ENCODE measurements at places on chromosomes 12 and 14.
A peak's percentile ranks its signal among the peaks of the same experiment; 100 is the strongest.

GRCh38 chr14:85438481-85438942 is 91.4 kb upstream of the FLRT2 start:
- no peak for DNase-seq

DNA sequence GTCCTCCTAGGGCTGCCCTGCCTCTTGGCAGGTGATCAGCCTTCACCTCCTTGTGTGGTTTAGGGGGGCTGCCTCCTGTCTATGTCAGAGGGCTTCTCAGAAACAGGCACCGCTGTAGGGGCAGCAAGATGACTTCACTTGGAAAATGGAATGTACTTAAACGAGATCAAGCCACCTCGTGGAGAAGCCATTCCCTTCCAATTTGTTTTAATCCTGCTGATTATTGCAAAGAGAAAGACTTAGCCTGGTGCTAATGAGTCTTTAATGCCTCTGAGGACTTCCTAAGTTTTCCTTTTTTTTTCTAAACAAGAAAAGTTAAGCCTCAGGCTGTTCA is 62.3 kb upstream of the RFLNA start:
- DNase-seq, result no peak

DNA sequence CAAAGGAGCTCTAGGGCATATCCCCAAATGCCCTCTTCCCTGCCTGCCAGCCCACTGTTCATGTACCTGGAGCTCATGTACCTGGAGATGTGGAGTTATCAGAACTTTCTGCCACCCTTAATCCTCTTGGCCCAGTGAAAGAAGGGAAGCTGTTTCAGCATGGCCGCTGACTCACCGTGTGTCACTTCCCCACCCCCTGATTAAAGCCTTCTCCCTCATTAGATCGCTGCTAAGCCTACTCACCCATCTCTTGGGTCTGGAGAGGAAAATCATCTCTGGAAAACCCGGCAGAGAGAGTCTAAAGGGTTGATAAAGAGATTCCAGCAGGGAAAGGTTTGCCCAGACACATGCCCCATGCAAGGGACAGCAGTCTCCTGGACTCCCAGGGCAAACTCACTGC is 4.5 kb upstream of the LTBP2 start:
- no peak for DNase-seq

- peak; percentile 7 for DNase-seq
These were observed 31.9 kb downstream of the GUCY2C start for GRCh38 chr12:14664434-14665023.

DNA sequence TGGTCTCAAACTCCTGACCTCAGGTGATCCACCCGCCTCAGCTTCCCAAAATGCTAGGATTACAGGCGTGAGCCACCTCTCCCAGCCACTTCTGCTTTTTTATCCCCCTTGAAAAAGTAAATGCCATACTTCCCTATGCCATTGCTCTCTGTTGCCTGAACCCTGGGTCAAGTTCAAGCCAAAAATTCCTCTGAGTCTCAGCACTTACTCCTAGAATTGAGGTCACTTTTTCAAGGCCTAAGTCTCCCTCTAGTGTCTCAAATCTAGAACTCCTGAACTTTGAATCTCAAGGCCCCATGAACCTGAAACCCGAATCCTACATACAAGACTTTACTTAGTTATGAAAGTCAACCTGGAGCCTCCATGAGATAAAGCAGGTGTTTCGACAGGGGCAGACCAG is 1.4 kb upstream of the APOBEC1 start:
- no peak for DNase-seq

DNA sequence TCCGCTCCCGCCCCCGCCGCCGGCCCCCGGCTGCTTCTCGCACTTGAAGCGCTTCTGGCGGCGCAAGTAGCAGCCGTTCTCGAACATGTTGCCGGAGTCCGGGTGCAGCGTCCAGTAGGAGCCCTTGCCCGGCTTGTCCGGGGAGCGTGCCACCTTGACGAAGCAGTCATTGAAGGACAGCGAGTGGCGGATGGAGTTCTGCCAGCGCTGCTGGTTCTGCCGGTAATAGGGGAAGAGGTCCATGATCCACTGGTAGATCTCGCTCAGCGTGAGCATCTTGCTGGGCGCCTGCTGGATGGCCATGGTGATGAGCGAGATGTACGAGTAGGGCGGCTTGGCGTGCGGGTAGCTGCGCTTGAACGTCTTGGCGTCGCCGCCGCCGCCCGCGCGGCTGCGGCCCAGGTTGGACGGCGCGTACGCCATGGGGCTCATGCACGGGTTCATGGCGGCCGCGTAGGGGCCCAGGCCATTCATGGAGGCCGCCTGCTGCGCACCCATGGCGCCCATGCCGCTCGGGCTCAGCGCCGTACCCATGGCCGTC is 3.0 kb downstream of the FOXA1 start:
- DNase-seq, result peak; percentile 59

DNA sequence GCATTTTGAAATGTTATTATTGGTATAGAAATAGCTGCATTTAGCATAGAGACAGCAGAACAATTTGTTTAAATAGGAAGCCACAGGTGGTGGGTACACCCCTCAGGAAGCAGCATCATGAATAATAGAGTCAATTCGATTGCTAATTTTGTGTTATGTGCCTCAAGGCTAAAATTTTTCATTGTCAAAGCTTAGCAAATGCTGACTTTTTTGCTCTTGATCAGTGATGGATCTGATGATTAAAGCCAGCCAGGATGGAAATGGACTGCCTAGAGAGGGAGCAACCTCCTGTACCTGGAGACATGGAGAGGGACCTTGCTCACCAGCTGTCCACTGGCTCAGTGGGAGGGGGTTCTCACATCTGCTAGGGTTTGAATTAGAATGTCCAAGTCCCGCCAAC is 4.5 kb upstream of the KRT8 start:
- DNase-seq, result no peak

GRCh38 chr12:57895389-57896114 is 45.8 kb upstream of the ATP23 start:
- no peak for DNase-seq

DNA sequence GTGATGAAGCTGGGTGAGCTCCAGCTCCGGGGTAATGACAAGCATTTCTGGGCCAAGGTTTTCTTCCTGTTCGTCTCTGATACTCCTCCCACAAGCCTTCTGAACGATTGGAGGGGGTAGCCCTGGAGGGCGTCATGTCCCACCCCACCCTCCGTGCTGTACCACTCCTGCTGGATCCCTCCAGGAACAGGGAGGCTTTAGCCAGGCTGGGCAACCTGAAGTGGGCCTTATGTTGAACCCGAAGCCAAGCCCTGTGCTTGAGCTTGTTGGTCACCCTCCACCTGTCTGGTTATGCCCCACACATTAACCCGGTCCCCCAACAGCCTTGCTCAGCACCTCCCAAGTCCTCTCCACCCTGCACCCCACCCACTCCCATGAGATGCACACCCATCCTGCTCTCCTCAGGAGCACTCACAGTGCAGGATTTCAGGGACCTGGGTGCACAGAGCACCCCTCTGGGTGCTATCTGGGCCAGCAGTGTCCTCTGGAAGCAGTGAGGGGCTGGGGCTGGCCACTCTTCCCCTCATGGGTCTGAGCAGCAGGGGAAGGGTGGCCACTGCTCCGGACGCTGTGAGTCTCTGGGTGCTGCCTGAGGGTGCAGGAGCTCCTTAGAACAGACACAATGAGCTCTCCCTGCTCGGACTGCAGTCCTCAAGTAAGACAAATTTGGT is 6.8 kb upstream of the KRT83 start:
- DNase-seq, result no peak

DNA sequence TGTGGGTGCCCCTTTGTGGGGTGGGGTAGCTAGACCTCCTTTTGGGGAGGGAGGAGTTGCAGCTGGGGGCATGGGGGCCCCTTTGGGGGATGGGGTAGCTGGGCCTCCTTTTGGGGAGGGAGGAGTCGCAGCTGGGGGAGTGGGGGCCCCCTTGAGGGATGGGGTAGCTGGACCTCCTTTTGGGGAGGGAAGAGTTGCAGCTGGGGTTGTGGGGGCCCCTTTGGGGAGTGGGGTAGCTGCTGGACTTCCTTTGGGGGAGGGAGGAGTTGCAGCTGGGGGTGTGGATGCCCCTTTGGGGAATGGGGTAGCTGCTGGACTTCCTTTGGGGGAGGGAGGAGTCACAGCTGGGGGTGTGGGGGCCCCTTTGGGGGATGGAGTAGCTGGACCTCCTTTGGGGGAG is 7.0 kb downstream of the NACA start:
- DNase-seq, result no peak

- no peak for DNase-seq
These were observed 38.0 kb downstream of the CNTN1 start for GRCh38 chr12:40730281-40730680.

DNA sequence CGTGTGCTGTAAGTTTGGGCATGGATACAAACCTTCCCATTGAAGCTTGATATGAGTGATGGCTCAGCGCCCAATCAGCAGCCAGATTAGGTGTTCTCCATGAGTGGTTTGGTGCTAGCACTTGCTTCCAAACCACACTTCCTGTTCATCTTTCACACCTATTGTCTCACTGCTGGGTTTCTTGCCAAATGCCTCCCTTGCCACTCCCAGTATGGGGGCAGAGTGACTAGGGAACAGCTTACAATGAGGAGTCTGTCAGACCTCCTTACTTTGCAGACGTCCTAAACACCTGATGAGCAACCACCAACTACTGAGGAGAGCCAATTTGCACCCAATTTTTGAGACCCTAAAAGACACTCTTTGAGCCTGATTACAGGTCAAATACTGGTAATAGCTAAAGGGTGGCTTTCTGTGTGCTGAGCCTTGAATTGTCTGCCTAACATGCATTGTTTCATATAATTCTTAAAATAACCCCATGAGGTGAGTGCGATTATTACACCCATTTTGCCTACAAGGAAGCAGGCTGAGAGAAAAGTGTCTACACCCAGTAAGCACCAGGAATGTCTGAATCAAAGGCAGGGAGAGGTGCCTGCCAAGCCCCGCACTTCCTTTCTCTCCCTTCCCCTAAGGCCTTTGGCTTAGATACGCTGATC is 48.4 kb upstream of the FOS start:
- peak; percentile 44 for DNase-seq

DNA sequence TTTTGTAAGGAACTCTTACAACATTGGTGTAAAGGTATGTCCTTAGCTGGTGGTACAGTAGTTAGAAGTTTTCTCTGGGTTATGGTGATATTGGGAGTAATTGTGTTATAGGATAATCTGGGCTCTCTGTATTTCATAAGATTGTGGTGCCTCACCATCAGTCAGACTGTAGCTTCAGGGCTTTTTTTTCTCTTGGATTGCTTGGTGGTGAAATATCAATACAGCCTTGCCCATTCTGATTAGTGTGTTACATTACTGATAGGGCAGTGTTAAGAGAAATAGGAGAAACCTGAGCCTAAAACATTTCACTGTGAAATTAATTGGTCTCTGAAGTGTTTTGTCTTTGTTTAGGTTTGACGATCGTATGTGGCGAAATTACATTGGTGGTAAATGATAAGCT is 71.0 kb downstream of the RCOR1 start:
- no peak for DNase-seq

- DNase-seq, result no peak
These were observed 23.1 kb downstream of the BICDL1 start for GRCh38 chr12:120012067-120012621.

GRCh38 chr12:52796839-52797528 is 1.1 kb upstream of the KRT3 start:
- DNase-seq, result no peak

GRCh38 chr14:85415015-85415712 is 114.8 kb upstream of the FLRT2 start:
- no peak for DNase-seq

All from DMS79 (cell line).